Activated CD4-positive, CD25-positive, alpha-beta regulatory T cell (primary cell): ENCODE measurements at places on chromosomes 6 and 20.
A peak's percentile ranks its signal among the peaks of the same experiment; 100 is the strongest.

- DNase-seq = no peak
These were observed 106.2 kb downstream of the UBE3D start for GRCh38 chr6:82959385-82959941.

GRCh38 chr20:7094438-7094997, 327.0 kb downstream of the BMP2 start:
- no peak for DNase-seq

- DNase-seq = no peak
These were observed 225 bp downstream of the MAP3K5 start for GRCh38 chr6:136792095-136792409.

GRCh38 chr20:2206957-2207769, 88.6 kb upstream of the TGM3 start:
- peak; percentile 37 for DNase-seq

DNA sequence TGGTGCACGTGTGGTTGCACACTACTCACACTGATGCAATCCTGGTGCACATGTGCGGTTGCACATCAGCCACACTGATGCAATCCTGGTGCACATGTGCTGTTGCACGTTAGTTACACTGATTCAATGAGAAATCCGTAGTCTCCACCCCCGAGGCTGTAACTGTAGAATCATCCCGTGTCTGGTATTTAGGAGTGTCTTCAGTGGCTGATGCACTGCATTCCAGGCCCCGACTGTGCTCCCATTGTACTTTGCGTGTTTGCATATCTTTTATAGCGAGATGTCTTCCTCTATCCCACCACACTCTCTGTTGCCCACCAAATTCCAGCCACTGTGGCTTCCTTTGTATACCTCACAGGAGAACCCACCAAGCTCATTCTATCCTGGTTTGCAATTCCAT, 87.8 kb upstream of the MTHFD1L start:
- DNase-seq = no peak

DNA sequence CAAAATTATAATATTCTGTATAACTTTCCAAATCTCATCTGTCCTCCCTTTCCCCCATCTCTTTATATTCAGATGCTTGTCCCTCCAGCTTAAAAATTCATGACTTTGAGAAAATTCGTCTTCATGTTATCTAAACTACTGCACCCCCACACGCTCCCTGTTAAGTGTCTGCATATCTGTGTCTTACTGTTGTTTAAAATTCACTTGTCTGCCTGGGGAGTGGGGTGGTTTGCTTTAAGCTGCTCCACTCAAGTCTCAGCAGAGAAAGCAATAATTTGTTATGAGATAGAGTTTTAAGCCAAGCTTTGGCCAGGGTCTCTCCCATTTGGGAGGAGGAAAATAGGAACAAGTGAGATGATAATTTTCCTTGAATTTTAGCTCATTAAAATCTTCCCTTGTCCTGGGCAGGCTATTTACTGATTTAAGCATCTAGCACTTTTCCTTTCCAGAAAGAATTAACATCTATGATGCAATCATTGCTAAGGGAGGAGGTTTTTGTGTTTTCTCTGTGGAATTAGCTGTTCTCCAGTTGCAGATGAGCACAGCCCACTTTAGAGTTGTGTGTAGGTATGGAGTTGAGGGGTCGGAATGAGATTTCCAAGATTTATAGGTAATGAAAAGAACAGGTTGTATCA, 36.8 kb downstream of the MTHFD1L start:
- no peak for DNase-seq

GRCh38 chr6:1950631-1951030, 294.8 kb downstream of the GMDS start:
- DNase-seq = no peak

DNA sequence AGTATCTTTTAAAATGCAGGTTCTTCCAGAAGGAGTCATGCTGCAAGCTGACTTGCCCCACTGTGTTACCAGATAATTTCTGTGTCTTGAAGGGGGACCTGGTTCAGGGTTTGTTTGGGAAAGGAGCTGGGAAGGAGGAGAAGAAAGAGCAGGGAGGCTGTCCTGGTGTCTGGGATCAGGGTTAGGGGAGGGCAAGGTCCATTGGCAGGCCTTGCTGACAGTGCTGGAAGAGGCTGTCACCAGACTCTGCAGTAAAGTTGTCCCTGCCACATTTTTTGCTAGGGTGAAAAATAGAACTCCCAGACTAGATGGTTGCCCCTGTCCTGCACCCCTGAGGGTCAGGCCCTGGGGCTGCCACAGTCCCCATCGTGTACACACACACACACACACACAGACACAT, 14.9 kb downstream of the GLP1R start:
- no peak for DNase-seq

- no peak for DNase-seq
These were observed 50.3 kb upstream of the PTPRK start for GRCh38 chr6:128570680-128571063.

DNA sequence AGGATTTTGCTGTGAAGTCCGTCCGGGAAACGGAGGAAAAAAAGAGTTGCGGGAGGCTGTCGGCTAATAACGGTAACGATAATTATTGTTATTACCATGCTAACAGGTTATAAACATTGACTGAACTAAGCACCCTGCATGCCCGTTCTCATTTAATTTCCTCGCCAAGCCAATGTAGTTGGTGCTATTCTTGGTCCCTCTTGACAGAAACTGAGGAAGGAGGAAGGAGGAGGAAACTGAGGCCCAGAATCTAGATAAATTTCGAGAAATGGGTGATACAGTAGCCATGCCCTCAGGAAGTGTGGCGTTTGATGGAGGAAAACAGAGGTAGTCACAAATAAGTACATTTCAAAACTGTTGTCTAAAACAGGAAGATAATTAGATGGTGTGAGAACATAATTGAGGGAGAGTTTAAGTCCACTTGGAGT, 474 bp downstream of the TPX2 start:
- no peak for DNase-seq

GRCh38 chr6:7542874-7543624, 1.6 kb downstream of the DSP start:
- no peak for DNase-seq

DNA sequence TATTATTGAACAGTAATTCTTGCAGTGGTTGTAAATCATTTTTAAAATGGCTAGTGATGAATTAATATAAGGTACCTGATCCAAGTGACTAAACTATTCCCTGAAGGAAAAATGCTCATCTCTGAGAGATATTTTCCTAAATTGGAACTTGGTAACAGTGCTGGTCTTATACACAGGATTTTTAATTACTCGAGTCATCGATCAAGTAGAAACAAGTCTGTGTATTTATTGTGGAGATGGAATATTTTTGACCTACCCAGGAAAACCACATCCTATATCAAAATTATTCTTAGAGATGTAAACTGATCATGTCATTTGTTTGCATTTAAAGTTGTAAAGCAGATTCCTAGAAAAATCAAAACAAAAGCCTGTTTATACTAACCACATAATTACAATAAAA, 166.9 kb downstream of the MOXD1 start:
- no peak for DNase-seq

DNA sequence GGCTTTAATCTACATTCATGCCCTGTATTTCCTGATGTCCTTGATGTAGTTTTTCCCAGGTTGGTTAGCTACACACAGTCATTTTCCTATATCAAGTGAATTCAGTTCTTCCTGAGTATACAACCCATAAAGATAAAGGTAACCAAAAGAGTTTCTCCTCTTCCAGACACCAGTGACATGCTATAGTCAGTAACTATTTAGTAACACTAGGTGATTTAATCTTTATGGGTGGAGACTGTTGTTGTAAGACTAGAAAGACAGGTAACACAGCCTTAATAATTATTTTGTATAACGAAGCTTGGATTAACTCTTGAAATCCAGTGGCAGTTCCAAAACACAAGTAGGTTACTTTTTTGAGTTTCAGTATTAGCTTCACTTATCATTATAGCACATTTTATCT, 17.6 kb downstream of the MCUR1 start:
- DNase-seq = no peak

DNA sequence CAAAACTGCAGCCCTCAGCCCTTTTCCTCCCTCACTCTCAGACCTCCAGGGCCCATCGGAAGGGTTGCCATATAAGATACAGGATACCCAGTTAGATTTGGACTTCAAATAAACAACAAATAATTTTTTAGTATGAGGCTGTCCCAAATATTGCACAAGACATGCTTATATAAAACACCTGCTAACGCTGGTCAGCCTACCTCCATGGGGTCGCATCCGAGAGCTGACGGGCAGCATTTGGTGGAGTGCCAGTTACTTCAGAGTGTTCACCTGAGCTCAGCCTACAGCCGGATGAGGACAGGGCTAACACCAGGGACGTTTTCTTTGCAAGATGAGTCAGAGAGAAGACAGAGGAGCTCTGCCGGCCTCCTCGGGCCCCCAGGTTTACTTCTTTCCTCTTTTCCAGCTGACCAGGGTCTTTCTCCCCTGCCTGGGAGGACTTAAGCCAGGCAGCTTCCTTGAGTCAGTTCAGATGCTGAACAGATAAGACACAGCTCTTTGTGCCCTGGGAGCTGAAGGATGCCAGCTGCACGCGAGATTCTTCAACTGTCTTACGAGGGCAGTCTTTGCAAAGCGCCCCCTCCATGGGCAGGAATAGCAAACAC, 141.2 kb upstream of the KCNG1 start:
- DNase-seq = no peak

GRCh38 chr6:1705183-1705582, 95.5 kb downstream of the FOXC1 start:
- DNase-seq = no peak

DNA sequence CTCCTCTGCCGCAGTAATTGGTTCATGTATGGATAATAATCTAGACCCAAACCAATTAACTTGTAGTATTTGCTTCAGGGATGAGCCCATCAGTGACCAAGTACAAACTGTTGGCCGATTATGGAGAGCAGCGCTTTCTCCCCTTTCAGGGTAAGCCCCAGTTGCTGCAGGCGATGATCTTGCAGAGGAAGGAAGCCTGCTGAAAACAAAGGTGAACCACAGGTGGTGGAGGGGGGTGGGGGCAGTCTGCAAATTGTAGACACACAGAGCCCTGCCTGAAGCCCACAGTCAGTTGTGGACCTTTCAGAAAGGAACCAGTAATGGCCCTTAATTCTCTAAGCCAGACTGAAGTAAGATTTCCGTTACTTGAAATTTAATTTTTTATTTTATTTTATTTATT, 167.9 kb upstream of the JARID2 start:
- DNase-seq = no peak

GRCh38 chr20:17626217-17627007, 55.6 kb downstream of the RRBP1 start:
- no peak for DNase-seq

GRCh38 chr6:37554480-37554819, 54.8 kb upstream of the CCDC167 start:
- DNase-seq = no peak

DNA sequence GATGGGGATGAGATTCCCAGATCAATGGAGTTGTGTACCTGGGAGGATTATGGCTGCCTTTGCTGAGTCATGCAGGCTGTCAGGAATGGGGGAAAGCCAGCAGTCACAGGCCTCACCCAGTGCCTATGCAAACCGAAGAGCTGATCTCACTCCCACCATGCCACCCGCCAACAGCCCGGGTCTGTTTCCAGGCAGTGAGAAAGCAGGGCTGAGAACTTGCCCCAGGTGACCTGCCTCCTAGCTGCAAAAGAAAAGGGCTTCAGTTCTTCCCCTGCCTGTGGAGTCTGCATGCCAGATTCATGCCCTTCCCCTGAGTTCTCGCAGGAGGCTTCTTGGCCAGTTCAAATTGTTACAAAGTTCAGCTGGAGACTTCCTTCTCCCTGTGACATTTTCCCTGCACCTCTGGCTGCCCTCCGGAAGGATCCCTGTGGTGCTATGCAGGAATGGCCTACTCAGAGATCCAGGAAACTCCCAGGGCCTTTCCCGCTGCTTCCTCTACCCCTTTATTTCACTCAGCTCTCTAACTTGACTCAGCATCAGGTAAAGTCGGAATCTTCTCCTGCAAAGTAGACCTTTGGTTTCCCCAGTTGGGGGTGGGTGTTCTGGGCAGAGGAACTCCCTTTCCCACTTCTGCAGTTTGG, 71.5 kb upstream of the B3GAT2 start:
- DNase-seq = no peak

DNA sequence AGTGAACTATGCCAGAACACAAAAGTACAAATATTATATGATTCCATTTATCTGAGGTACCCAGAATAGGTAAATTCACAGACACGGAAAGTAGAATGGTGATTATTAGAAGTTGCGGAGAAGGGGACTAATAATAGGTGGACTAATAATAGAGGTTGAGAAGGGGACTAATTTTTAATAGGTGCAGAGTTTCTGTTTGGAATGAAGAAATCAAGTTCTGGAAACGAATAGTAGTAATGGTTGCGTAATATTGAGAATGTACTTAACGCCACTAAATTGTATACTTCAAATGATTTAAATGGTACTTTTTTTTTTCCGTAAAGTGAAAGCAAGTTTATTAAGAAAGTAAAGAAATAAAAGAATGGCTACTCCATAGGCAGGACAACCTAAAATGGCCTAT, 33.2 kb downstream of the B4GALT5 start:
- DNase-seq = no peak

DNA sequence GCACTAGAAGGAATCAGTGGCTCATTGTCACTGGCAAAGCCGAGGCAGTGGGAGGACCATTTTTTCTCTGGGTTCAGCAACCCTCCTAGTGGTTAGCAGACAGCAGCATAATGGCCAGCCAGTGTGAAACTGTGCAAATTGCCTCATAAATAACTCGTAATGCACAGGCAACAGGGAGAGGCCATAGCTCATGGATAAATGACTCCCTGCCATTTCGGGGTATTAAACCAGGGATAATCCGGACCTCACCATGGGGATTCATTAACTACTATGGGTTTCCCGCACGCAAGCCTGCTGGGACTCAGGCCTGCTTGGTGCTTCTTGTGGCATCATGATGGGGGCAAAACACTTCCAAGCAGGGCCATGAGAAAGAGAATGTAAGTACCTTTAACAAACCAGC, 158.2 kb upstream of the CHD6 start:
- DNase-seq = no peak

GRCh38 chr6:14910692-14911547, 334.9 kb upstream of the JARID2 start:
- DNase-seq = no peak

- DNase-seq = no peak
These were observed 7.1 kb downstream of the NHLRC1 start for GRCh38 chr6:18115356-18115755.

- peak; percentile 5 for DNase-seq
These were observed 11.8 kb upstream of the GSTA1 start for GRCh38 chr6:52815167-52816092.

DNA sequence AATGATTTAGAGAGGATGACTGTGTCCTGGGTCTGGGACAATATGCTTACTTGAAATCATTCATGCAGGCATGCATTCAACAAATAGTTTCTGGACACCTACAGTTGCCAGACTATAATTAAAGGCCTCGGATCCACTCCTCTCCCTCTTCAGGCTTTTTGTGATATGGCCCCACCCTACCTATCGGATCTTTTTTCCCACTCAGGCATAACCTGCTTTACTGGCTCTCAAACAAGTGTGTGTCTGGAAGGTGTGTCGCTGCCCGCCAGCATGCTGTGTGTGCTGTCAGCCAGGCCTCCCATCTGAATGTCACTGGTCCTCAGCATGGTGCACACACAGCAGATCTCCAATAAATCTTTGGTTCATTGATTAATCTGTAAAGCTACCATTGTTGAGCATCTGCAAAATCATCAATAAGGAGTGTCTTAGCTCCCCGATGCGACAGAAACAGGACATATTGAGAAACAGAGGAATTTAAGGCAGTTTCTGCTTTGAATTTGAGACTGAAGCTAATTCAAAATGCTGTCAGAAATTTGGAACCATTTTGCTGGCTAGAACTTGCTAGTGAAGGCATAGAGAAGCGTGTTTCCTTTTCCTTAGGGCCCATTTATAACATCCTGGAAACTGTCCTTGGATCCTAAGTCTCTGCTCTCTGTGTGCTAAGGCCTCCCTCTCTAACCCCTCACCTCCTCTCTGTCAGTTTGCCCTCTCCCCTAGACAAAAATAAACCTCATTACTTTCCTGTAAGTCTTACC, 23.5 kb upstream of the CCN6 start:
- DNase-seq = no peak
